SJCRH30 (cell line): ENCODE measurements at places on chromosomes 2 and 18. TPM values are rescaled to one million over a fixed set of nuclear protein-coding genes. Genes with fewer than 3 reads are reported as not detected.

The SGPP2 gene
- total RNA-seq, result not detected in 2 replicates

- peaks cover 13% of the 10 kb centered on the region for H3K4me1 ChIP-seq
- no peaks in the 10 kb centered on the region for H3K27me3 ChIP-seq
- peak; percentile 71 for DNase-seq
- H3K27ac ChIP-seq, result peak overlapping the region; percentile 0; the same call in 1 of the 2 replicates
- H3K36me3 ChIP-seq, result no peaks in the 10 kb centered on the region
- H3K4me3 ChIP-seq, result no peak overlapping the region
Measured at GRCh38 chr2:191878548-191879279, 31.8 kb upstream of the CAVIN2 start.

The PPP3R1 gene
- total RNA-seq, result 49.0 and 50.8 TPM in 2 replicates

DNA sequence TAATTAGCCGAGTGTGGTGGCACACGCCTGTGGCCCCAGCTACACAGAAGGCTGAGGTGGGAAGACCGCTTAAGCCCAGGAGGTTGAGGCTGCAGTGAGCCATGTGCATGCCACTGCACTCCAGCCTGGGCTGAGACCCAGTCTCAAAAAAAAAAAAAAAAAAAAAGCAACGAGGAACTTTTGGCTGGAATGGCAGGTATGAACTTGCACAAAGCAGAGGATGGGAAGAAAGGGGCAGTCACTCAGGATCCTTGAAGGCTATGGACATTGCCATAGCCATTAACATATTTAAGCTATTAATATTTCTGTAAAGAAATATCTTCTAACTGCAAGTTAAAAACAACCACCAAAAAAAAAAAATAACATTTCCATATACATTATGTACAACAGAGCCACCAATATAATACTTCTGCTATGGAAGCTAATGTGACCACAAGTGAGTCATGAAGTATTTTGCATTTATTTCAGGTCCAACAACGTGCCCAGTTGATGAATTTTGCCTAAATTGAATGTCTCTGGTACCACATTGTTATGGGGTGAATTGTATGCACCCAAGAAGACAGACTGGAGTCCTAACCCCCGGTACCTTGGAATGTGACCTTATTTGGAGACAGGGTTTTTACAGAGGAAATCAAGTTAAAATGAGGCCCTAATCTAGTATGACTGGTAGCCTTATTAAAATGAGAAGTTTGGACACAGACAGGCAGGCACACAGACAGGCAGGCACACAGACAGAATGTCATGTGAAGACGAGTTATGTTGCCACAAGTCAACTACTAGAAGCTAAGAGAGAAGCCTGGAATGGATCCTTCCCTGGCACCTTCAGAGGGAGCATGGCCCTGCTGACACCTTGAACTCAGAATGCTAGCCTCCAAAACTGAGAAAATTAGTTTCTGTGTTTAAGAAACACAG is 102.8 kb downstream of the RBMS1 start:
- DNase-seq, result no peak
- H3K36me3 ChIP-seq, result peaks cover under 1% of the 10 kb centered on the region; the same call in 1 of the 2 replicates
- H3K27me3 ChIP-seq, result no peaks in the 10 kb centered on the region
- H3K4me1 ChIP-seq, result peaks cover 8% of the 10 kb centered on the region; the same call in 1 of the 2 replicates

GRCh38 chr2:240557808-240558207 is at the start of gene ANKMY1:
Gene ANKMY1, minus strand, starts transcription at chr2:240557988. Its CDS starts 653 bp downstream, at chr2:240557335.
- peaks cover 2% of the 10 kb centered on the region; the same call in 1 of the 2 replicates for H3K36me3 ChIP-seq
- no peaks in the 10 kb centered on the region for H3K27me3 ChIP-seq
- no peak for DNase-seq
- peaks cover 3% of the 10 kb centered on the region for H3K4me1 ChIP-seq
- H3K27ac ChIP-seq, result no peak within 1 kb of the TSS

- no peak overlapping the region for H3K4me3 ChIP-seq
- no peak overlapping the region for H3K27ac ChIP-seq
- 0 out of 2 replicates have a peak, but pooled peaks cover 8% of the 10 kb centered on the region for H3K4me1 ChIP-seq
- H3K27me3 ChIP-seq, result no peaks in the 10 kb centered on the region
- DNase-seq, result no peak
Measured at GRCh38 chr2:29278966-29279365, 163.8 kb downstream of the CLIP4 start.

- no peaks in the 10 kb centered on the region for H3K36me3 ChIP-seq
- DNase-seq, result no peak
- H3K27ac ChIP-seq, result no peak overlapping the region
- 0 out of 2 replicates have a peak, but pooled peaks cover 7% of the 10 kb centered on the region for H3K27me3 ChIP-seq
Measured at GRCh38 chr2:207283356-207283755, 117.6 kb upstream of the KLF7 start.

GRCh38 chr2:31020713-31021112 is 117.5 kb downstream of the GALNT14 start:
- no peak overlapping the region for H3K4me3 ChIP-seq
- no peak for DNase-seq
- no peaks in the 10 kb centered on the region for H3K36me3 ChIP-seq
- H3K4me1 ChIP-seq, result no peaks in the 10 kb centered on the region

- no peaks in the 10 kb centered on the region for H3K36me3 ChIP-seq
- H3K27ac ChIP-seq, result no peak overlapping the region
- no peak for DNase-seq
- no peaks in the 10 kb centered on the region for H3K27me3 ChIP-seq
- H3K4me1 ChIP-seq, result peaks cover 26% of the 10 kb centered on the region
Measured at GRCh38 chr2:187985195-187985594, 306.5 kb upstream of the GULP1 start.

The IL18RAP gene
- total RNA-seq, result not detected in 2 replicates

DNA sequence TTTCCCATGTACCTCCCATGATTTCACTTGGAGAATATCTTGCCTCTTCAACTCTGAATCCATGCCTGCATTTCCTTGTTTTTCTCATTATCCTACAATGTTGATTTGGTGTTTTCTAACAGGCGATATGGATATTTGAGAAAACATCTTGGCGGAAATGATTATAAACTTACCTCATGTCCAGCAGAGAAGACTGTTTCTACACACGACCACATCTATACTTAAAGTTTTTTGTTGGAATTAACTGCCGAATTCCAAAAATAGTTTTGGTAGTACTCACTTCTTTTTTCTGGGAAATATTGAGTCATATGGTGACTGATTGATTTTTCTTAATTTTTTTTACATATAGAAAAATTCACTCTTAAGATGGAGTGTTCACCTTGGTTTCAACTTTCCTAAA is 41.4 kb upstream of the TMEFF2 start:
- peak overlapping the region; percentile 4; the same call in 1 of the 2 replicates for H3K27ac ChIP-seq
- no peak for DNase-seq
- no peak overlapping the region for H3K4me3 ChIP-seq
- H3K27me3 ChIP-seq, result 0 out of 2 replicates have a peak, but pooled peaks cover 3% of the 10 kb centered on the region
- H3K4me1 ChIP-seq, result peaks cover 8% of the 10 kb centered on the region

- H3K4me3 ChIP-seq, result no peak overlapping the region
- H3K27me3 ChIP-seq, result peaks cover 6% of the 10 kb centered on the region
- no peak overlapping the region for H3K27ac ChIP-seq
- no peaks in the 10 kb centered on the region for H3K4me1 ChIP-seq
- H3K36me3 ChIP-seq, result no peaks in the 10 kb centered on the region
- DNase-seq, result no peak
Measured at GRCh38 chr2:78068808-78069207, 546.6 kb upstream of the LRRTM4 start.

- no peaks in the 10 kb centered on the region for H3K36me3 ChIP-seq
- H3K4me3 ChIP-seq, result no peak overlapping the region
- H3K4me1 ChIP-seq, result no peaks in the 10 kb centered on the region
Measured at GRCh38 chr18:27564066-27564465, 379.0 kb upstream of the CHST9 start.

The SP5 gene
- total RNA-seq, result 0.10 TPM in 1 of 2 replicates, not detected in the other

The SNED1 gene
- 22.3 and 28.4 TPM in 2 replicates for total RNA-seq

The HDAC4 gene
- 8.9 and 11.3 TPM in 2 replicates for total RNA-seq

The RGPD8 gene
- 2.9 and 5.5 TPM in 2 replicates for total RNA-seq

The ZNF142 gene
- 14.6 and 15.0 TPM in 2 replicates for total RNA-seq

DNA sequence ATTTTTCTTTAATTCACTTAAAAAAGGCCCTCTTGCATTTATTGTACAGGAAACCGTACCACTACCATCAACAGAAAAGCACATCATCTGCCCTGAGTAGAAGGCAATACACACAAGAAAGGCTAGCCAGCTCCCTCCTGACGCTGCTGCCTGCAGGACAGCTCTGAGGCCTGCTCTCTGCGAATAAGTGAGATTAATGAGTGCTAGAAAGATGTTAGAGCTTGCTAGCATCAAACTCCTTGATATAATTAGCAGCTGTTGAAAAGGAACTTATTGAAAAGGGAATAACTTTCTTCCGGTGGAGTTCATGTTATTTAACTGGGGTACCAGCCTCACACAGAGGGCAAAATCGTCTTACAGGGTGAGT is 56.1 kb downstream of the INHBB start:
- no peak overlapping the region for H3K4me3 ChIP-seq
- DNase-seq, result no peak
- H3K27ac ChIP-seq, result no peak overlapping the region
- H3K27me3 ChIP-seq, result peaks cover 5% of the 10 kb centered on the region; the same call in 1 of the 2 replicates
- H3K4me1 ChIP-seq, result no peaks in the 10 kb centered on the region
- no peaks in the 10 kb centered on the region for H3K36me3 ChIP-seq

The RBKS gene
- total RNA-seq, result 0.20 and 0.51 TPM in 2 replicates

The CRYGD gene
- not detected in 2 replicates for total RNA-seq
